ENCODE measurements at places on chromosomes 3 and 15.

DNA sequence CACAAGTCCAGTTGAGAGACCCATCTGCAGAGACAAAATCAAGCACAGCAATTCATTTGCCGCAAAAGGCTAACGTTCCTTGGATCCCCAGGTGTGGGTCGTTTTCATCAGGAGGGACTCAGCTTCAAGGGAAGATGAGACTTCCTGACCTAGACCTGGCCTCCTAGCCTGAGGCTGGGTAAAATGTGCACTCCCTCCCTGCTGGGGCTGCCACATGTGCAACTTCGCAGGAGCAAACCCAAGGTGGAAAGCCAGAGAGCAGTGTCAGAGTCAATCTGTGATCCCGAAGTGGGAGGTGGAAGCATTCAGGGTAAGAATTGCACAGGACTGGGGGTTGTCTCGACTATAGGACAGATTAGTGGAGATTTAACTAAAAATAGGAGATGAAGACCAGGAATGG lies 164.7 kb upstream of the UMPS start:
- DNase-seq: no peak

DNA sequence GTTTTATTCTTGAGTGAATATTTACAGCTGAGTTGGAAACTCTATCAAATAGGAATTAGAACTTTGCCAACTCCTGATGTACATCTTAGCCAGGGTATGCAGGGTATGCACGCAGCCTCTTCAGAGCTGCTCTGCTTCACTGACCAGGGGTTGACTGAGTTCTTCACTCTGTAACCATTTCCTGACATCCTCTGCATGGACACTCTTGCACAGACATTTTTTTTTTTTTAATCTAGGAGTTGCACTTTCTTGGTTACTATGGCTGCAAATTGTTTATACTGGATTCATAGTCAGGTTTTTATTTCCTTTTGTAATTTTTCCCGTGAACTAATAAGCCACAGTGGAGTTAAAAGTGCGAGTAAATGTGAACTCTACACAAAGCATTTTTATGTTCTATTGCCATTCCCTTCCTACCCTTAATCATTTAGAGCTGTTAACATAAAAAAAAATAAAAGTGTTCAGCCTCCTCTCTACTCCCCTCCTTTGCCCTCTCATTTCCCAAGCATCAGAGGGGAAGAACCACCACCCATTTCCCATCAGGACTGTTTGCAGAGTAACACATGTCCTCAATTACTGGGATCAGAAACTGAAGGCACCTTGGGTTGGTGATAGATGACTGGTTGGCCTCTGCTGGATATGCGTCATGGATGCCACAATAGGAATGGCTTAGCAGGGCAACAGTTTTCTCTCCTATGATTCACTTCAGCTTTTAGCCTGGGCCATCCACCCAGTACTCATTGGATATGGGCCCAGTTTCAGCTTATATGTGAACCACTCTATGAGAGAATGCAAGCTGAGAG lies 54.0 kb downstream of the DUT start:
- no peak for DNase-seq

DNA sequence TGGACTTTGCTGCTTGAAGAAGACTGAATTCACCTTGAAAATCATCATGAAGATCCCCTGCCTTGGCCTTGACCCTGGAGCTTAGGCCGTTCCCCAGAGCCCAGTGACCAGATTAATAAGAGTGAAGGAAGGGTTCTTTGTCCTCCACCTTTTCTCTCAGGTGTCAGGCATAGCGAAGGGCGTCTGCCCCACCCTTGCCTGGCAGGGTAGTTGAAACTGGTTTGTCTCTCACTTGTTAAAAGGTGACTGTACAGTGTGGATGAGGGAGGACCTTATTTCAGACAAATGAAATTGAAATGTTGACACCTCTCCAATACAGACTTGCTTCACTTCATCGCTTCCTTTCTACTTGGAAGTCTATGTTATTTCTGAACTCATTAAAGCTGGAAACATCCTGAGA lies 223.7 kb upstream of the BHLHE40 start:
- no peak for DNase-seq

- DNase-seq: no peak
These were observed 42.3 kb downstream of the HMCES start for GRCh38 chr3:129320825-129321487.

- DNase-seq: no peak
These were observed 55.9 kb downstream of the SGO1 start for GRCh38 chr3:20130106-20130505.

DNA sequence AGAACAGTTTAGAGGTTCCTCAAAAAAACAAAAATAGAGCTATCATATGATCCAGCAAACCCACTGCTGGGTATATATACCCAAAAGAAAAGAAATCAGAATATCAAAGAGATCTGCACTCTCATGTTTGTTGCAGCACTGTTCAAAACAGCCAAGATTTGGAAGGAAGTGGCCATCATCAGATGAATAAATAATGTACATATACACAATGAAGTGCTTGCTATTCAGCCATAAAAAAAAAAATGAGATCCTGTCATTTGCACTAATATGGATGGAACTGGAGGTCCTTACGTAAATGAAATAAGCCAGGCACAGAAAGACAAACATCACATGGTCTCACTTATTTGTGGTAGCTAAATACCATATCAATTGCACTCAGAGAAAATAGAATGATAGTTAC lies 58.4 kb downstream of the SCAPER start:
- no peak for DNase-seq

GRCh38 chr15:46280762-46281542 lies 646.1 kb downstream of the SQOR start:
- peak; percentile 37 for DNase-seq

DNA sequence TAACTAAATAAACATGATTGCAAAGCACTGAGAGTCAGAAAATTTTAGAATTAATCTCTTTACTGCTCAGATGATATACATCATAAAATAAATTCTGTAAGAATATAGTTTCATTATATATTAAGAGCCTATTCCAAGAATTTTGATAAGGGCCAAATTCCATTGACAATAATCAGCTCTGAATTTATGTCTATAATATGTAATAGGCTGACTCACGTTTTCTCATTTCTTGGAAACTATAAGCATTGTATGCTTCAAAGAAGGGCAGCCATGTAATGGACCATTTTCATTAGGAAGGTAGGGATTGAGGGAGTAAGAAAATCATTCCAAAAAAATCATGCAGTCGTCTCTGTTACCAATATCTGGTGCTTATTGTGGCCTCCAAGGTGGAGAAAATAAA lies 315.9 kb downstream of the ZIC4 start:
- no peak for DNase-seq

GRCh38 chr15:98786717-98787116 lies 138.4 kb downstream of the IGF1R start:
- no peak for DNase-seq

Measured in RKO (cell line).